ENCODE measurements at places on chromosomes 1 and 21.
A peak's percentile ranks its signal among the peaks of the same experiment; 100 is the strongest.

DNA sequence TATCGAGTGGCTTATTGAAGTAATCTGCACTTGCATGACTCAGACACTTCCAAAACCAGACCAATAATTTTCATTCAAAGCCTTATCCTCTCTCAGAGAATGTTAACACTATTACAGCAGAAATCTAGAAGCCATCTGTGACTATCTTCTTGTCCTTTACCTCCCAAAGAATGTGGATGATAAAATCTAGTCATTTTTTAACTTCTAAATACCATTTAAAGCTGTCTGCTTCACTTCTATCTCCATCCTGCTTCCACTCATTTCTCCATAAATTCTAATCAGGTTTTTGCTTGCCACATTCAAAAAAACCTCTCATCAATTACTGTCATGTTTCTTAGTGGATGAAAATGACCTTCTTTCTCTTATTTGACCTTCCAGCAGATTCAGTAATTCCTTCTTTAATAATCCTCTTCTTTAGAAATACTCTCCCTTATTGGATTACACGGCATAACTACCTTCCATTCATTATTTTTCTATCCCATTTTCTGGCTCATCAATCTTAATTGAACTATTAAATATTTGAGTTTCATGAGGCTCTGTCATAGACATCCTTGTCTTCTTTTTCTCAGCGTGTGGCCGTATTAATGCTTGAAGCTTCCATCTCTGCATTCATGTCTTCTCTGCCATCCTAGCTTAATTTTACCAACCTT is 1999.4 kb downstream of the MRPL39 start:
- ATAC-seq: no peak

GRCh38 chr21:37338671-37339551 is 27.7 kb upstream of the DYRK1A start:
- ATAC-seq: peak; percentile 94

- peak; percentile 92 for ATAC-seq
These were observed 79.0 kb upstream of the KRTAP19-8 start for GRCh38 chr21:31117128-31117916.

DNA sequence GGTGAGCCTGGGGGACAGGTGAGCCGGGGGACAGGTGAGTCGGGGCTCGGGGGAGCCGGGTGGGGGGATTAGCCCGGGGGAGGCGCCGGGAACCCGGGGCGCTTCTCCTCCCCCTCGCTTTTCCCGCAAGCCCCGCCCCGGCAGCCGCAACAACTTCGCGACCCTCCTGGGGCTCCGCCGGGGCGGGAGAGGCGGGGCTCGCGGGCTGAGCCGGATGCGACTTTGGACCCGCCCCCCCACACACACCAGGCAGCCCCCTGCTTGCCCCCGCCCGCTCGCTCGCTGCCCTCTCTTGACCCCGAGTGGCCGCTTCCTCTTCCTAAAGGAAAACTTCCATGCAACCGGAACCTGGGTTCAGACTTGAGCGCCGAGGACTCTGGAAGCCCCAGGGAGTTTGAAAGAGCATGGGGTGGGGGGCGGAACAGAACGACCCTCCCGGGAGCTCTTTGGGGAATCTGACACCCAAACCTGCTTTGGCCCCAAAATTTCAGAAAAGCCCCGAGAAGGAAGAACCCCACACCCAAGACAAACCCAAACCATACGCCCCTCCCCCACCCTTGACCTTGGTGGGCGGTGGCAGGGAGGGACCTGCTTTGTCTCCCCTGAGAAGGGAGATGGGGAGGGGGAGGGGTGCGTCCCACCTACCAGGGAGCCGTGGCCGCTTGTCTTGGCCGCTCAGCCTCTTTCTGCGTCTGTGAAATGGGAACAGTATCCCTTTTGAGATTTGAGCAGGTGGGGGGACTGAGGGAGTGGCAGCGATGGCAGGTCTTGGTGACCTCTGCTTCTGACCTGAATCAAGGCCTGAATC is 550 bp downstream of the ARHGEF16 start:
- no peak for ATAC-seq

- ATAC-seq: no peak
These were observed 69.3 kb upstream of the PRDX6 start for GRCh38 chr1:173407846-173408245.

DNA sequence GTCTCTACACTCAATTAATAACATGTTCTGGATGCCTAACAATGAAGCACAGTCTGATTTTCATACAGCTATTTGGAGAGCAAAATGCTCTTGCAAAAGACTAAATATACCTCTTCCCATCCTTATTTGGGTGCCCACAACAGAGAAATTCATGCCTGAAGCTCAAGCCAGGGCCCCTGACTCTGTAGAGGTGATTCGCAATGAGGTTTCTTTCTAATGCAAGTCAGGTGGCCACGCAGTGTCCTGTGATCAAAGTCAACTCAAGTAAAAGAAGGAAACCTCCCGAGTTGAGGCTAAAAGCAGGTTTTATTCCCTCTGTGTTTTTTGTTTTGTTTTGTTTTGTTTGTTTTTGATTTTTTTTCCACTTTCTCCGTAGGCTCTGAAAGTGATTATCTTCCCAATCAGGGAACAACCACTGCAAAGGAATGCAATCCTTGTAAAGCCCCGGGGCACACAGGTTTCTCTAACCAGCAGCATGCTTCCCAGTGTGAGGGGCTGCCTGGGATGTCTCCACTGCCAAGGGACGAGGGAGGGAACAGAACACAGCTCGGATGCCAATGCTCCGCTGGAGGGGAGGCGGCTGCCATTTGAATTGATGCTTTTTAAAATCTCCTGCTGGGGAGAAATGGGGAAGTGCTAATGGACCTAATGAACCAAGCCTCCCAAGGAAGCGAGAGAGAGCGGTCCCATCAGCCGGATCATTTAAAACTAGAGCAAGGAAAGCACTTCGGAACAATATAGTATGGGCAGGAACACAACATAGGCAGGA is 73.8 kb upstream of the SSX2IP start:
- ATAC-seq: no peak

DNA sequence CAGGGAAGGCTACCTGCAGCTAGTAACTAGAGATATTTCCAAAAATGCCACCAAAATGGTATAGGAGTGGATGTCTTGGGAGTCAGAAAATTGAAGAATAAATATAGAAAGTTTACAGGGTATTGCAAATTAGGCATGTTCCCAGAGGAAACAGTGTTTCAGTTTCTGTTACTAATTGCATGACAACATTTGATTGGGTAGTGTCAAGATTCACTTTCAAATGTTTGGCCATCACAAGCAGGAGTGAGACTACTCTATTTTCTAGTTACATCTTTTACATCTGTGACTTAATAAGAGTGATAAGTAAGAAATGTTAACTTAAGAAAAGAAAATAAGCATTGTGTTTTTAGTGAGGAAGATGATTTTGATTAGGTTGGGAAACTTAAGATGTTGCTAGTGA is 30.2 kb downstream of the AMY1C start:
- no peak for ATAC-seq

DNA sequence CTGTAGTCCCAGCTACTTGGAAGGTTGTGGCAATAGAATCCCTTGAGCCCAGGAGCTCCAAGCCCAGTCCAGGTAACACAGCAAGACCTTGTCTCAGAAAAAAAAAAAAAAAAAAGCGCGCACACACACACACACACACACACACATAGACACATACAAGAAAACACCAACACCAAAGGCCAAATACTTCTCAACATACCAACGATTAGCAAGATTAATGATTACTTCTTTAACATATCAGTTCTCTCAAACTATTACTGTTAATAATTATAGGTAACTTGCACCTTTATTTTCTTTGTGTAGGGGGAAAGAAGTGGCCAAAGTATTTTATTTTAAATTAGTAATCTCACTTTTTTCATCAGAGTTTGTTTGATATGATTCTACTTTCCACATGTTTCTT is 289.5 kb upstream of the ADGRL2 start:
- no peak for ATAC-seq

- no peak for ATAC-seq
These were observed 134.5 kb upstream of the PKN2 start for GRCh38 chr1:88549536-88549935.

DNA sequence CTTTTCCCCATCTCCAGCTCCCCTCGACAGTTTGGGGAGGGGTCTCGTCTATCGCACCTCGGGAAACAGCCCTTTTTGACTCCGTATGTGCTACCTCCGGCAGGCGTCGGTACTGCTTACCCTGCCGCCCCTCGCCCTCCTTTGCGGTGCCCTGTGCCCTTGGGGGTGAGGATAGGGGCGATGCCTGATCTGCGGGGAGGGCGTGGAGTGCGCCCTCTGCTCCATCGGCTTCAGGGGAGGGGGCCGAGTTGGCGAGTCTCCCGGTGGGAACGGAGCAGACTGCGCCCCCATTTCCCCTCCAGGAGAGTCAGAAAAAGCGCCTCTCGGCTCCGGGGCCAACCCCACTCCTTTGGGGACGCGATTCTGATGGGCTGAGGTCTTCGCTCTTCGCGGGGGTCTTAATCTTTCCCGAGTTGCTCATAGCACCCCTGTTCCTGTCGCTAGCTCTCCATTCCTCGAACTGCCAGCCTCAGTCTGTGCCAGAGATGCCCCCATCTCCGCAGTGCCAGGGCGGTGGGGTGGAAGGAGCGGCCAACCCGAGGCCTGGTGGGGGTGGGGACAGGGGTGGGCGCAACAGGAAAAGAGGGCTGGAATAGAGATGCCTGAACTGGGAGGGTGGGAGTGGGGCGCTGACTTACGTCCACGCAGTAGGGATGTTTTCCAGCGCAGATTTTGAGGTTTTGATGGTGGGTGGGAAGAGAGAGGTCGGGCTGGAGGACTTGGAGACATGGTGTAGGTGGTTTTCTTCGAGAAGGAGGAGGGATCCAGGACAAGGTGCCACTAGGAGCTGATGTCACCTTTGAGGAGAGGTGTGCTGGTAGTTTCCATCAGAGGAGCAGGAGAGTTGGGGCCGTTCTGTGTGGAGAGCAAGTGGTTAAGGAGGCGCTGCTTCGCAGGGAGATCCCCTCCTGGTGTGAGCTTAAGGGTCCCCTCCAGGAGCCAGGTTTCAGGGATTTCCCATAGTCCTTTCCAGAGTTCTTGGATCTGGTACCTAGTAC is 674 bp downstream of the PPFIA4 start:
- ATAC-seq: peak; percentile 48

DNA sequence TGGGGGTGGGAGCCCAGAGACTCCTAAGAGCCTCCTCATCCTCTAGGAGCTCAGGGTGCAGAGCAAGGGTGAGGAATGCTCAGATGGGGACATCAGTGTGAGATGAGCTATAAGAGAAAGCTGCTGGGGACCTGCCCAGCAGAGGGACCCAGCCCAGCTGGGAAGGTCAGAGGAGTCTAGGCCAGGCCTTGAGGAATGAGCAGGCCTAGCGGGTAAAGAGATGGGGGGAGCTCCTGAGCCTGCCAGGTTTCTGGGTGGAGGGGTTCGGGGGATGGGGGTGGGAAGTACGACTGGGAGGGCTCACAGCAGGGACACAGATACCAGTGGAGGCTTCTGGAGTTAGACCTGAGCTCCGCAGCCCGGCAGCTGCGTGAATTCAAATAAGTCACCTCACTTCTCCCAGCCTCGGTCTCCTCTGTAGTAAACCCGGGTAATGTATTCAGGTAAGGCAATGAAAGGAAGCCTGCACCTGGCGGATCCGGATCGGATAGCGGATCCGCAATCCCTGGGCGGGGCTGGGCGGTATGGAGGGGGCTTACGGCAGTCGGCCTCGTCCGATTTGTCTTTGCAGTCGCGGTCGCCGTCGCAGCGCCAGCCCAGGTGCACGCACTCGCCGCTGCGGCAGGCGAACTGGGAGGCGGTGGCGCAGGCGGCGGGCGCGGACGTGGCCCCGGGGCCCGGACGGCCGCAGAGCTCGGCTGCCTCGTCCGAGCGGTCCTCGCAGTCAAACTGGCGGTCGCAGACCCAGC is 38.0 kb upstream of the MAGOH start:
- no peak for ATAC-seq

- no peak for ATAC-seq
These were observed 68.4 kb upstream of the TLR5 start for GRCh38 chr1:223211323-223211985.

GRCh38 chr1:67777440-67777839 is 55.8 kb downstream of the GNG12 start:
- no peak for ATAC-seq

- ATAC-seq: no peak
These were observed 23.9 kb upstream of the ITLN2 start for GRCh38 chr1:160978510-160978927.

- ATAC-seq: peak; percentile 93
These were observed 201.4 kb upstream of the BRINP3 start for GRCh38 chr1:190679044-190679443.

GRCh38 chr1:100759188-100759587 is 39.6 kb downstream of the VCAM1 start:
- no peak for ATAC-seq

- no peak for ATAC-seq
These were observed 27.6 kb downstream of the SOD1 start for GRCh38 chr21:31687108-31687507.

- no peak for ATAC-seq
These were observed 410.7 kb downstream of the SIPA1L2 start for GRCh38 chr1:232218955-232219865.

- no peak for ATAC-seq
These were observed 28.1 kb upstream of the SDC3 start for GRCh38 chr1:30936541-30937171.

DNA sequence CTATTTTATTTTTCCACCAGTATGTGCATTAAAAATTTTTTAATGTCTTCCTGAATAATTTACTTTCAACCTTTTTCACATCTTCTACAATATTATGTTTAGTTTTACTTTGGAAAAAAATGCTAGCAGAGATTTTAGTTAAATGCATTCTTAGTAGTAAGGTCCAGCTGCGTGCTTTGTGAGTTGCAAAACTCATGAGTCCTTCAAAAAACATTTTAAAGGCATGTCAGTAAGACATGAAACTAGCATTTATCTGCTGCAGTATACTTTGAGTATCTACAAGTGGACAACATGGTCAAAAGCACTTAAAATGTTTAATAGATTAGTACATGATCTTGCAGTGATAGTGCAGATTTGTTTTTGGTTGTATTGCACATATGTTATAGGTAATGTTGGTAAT is 139.0 kb downstream of the HS2ST1 start:
- no peak for ATAC-seq

GRCh38 chr1:115437196-115437595 is 99.1 kb upstream of the NGF start:
- peak; percentile 56 for ATAC-seq

GRCh38 chr1:61149010-61149860 is 66.9 kb downstream of the NFIA start:
- ATAC-seq: peak; percentile 81

GRCh38 chr1:206722751-206723461 is 38.2 kb downstream of the MAPKAPK2 start:
- ATAC-seq: no peak

GRCh38 chr1:31300193-31300592 is 3.4 kb downstream of the ZCCHC17 start:
- ATAC-seq: no peak

DNA sequence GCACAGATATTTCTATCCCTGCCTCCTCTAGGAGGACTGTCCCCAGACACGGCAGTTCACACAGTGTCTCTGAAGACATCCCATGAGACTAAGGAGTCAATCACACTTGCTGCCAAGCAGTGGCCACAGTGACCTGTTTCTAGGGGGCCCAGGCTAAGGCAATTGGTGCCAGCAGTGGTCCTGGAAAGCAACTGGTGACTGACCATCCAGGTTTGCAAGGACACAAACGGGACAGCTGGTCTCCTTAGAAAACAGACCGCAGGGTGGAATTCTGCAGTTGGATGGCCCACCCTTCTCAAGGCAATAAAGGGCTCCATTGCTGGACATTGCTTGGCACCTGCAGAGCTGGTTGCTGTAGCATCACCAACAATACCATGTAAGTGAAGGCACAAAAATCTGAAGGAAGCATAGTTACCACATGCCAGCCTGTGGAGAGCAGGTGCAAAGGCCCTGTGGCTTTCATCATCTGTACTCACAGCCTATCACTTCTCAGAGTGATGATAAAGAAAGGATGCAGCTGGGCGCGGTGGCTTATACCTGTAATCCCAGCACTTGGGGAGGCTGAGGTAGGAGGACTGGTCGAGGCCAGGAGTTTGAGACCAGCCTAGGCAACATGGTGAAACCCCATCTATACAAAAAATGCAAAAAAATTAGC is 81.5 kb downstream of the STUM start:
- ATAC-seq: no peak
